GM04503 (cell line): ENCODE measurements at places on chromosomes 12 and 14.

GRCh38 chr12:45909041-45909713, 81.2 kb downstream of the SCAF11 start:
- DNase-seq, result no peak

GRCh38 chr14:73269729-73270531, 32.6 kb downstream of the PAPLN start:
- no peak for DNase-seq

- DNase-seq, result no peak
Observed at GRCh38 chr14:89293314-89293916, 123.6 kb downstream of the FOXN3 start.

GRCh38 chr14:90613453-90613852, 202.8 kb downstream of the TTC7B start:
- DNase-seq, result no peak

GRCh38 chr12:91632042-91632786, 449.6 kb upstream of the DCN start:
- DNase-seq, result no peak

GRCh38 chr12:49017891-49018260, 700 bp downstream of the PRKAG1 start:
- DNase-seq, result no peak

- DNase-seq, result no peak
Observed at GRCh38 chr12:104764225-104765091, 193.6 kb downstream of the SLC41A2 start.

GRCh38 chr12:120842595-120842994, 61.6 kb downstream of the SPPL3 start:
- DNase-seq, result no peak

DNA sequence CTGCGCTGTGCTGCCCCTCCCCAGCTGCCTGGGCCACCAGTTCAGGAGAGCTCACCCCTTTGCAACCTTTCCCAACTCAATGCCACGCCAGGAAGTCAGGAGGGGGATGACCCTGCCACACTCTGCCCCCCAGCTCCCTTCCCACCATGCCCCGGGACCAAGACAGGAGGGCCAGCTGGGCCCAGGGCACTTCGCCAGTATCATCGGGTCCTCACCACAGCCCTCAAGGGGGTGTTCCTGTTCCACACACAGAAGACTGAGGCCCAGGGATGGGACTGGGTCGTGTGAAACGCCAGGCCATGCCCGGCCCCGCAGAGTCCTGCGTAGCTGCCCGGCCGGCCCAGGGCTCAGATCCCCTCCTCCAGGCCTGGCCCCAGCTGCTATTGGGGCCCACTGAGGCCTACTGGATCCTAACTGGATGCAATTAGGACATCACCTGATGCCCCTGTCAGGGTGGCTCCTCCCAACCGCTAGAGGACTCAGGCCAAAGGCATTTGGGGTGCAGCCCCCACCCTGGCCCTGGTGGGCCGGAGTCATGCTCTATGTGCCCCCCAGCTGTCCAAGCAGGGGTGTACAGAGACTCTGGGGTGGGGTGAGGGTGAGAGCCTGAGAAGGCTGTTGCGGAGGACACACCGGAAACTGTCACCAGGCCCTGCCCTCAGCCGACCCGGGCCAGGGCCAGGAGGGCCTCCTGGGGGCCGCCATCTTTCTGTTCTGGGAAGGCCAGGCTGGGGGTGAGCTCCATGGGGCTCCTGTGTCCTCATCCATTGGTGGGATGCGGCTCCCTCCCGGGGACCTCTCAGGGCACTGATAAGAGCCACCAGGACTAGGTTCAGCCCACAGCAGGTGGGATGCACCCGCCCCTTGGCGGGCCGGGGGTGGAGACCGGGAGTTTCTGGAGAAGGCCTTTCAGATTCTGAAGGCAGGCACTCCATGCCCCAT, 29.3 kb upstream of the ANKRD9 start:
- no peak for DNase-seq

DNA sequence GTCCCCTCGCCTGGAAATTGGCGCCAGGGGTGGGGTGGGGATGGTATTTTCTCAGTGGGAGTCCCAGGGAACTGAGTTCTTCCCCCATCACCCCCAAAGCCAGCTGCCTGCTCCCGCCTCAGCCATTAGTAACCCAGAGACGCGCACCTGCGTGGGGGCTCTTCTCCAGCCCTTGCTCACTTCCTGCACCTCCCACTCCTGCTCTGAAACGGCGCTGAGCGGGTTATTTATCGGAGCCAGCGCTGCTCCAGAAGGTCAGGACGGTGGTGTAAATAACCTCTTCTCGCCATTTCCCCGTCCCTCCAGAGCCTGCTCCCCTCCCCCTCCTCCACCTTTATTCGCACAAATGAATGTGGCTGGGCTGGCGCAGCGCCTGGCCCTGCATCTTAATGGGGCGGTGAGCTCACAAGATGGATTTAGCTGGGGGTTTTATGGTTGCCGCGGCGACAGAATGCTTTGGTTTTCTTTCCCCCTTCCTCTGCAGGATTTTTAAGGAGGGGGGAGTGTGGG, 12.2 kb downstream of the GPR84 start:
- no peak for DNase-seq

DNA sequence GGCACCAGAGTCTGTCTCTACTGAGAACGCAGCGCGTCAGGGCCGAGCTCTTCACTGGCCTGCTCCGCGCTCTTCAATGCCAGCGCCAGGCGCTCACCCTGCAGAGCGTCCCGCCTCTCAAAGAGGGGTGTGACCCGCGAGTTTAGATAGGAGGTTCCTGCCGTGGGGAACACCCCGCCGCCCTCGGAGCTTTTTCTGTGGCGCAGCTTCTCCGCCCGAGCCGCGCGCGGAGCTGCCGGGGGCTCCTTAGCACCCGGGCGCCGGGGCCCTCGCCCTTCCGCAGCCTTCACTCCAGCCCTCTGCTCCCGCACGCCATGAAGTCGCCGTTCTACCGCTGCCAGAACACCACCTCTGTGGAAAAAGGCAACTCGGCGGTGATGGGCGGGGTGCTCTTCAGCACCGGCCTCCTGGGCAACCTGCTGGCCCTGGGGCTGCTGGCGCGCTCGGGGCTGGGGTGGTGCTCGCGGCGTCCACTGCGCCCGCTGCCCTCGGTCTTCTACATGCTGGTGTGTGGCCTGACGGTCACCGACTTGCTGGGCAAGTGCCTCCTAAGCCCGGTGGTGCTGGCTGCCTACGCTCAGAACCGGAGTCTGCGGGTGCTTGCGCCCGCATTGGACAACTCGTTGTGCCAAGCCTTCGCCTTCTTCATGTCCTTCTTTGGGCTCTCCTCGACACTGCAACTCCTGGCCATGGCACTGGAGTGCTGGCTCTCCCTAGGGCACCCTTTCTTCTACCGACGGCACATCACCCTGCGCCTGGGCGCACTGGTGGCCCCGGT, at the start of gene PTGDR:
Gene PTGDR (plus strand): TSS at position 198 of the 778 bp plus-strand sequence. CDS start 117 bp downstream, at position 315.
- no peak for DNase-seq
